ENCODE measurements at places on chromosomes 1 and 21. TPM values are rescaled to one million over a fixed set of nuclear protein-coding genes. Genes with fewer than 3 reads are reported as not detected.

GRCh38 chr1:178457651-178458050, 39.1 kb downstream of the CLEC20A start:
- H3K4me3 ChIP-seq: no peak overlapping the region
- H3K27ac ChIP-seq: no peak overlapping the region
- H3K36me3 ChIP-seq: no peaks in the 10 kb centered on the region
- H3K27me3 ChIP-seq: no peaks in the 10 kb centered on the region

- no peaks in the 10 kb centered on the region for H3K36me3 ChIP-seq
- H3K4me3 ChIP-seq: peak overlapping the region; percentile 75
- H3K27ac ChIP-seq: peak overlapping the region; percentile 75
- DNase-seq: peak; percentile 76
- H3K4me1 ChIP-seq: peaks cover 11% of the 10 kb centered on the region
- no peaks in the 10 kb centered on the region for H3K27me3 ChIP-seq
These were observed 17.9 kb downstream of the MTX1 start for GRCh38 chr1:155226188-155226909.

DNA sequence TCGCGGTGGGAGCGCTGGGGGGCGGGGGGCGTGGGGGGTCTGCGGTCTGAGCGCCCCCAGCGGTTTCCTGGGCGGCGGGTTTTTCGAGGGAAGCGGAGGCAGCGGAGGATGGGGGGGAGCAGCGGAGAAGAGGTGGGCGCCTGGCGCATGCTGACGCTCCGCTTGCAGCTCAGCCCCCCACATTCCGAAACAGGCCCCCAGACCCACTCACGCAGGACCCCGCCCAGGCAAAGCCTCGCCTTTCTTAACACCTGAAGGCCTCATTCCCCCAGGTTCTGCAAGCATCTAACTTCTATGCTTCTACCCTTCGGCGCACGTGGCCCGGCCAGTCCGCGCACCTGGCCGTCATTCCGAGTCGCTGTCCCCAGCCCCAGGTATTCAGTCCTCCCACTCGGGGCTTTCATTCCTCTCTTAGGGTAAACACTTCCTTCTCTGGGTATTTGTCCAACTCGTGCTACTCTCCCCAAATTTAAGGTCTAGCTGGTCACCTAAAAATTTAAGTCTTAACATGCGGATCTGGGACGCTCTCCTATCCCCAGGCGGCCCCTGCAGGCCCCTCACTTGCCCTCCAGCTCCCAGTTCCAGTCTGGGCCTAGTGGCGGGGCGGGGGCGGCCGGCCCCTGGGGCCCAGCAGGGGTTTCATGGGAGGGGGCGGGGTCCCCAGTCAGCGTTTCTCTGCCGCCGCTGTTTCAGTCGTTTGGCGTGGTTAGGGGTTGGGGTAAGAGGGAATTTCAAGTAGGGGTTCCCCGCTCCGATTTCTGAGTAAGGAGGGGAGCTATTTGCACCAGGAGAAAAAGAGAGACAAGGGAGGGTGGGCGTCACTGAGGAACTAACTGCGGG, 2.8 kb upstream of the ZBTB7B start:
- peaks cover 19% of the 10 kb centered on the region for H3K4me1 ChIP-seq
- H3K36me3 ChIP-seq: no peaks in the 10 kb centered on the region
- no peak for DNase-seq
- peak overlapping the region; percentile 68 for H3K4me3 ChIP-seq

DNA sequence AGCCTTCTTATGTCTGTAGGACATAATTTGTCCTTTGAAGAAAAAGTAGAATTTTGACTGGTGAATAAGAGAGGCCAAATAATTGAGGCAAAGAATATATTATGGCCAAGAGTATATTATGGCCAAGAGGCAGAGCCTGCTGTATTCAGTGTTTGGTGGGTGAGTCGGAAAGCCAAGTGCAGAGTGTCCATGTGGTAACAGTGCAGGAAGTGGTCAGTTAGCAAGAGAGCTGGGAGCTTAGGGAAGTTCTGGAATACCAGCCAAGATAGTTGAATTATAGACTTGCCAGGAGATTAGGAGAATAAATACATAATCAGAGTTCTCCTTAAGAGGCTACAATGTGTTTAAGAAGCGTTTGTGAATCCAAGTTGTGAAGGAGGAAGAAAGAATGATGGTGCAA, 131.5 kb upstream of the LMO4 start:
- H3K4me1 ChIP-seq: no peaks in the 10 kb centered on the region
- H3K27me3 ChIP-seq: peaks cover 7% of the 10 kb centered on the region
- H3K36me3 ChIP-seq: no peaks in the 10 kb centered on the region
- no peak overlapping the region for H3K27ac ChIP-seq
- no peak overlapping the region for H3K4me3 ChIP-seq

GRCh38 chr1:240117930-240118329, 26.2 kb downstream of the FMN2 start:
- H3K27ac ChIP-seq: no peak overlapping the region
- no peak overlapping the region for H3K4me3 ChIP-seq
- no peak for DNase-seq
- no peaks in the 10 kb centered on the region for H3K27me3 ChIP-seq
- H3K36me3 ChIP-seq: no peaks in the 10 kb centered on the region
- H3K4me1 ChIP-seq: no peaks in the 10 kb centered on the region

DNA sequence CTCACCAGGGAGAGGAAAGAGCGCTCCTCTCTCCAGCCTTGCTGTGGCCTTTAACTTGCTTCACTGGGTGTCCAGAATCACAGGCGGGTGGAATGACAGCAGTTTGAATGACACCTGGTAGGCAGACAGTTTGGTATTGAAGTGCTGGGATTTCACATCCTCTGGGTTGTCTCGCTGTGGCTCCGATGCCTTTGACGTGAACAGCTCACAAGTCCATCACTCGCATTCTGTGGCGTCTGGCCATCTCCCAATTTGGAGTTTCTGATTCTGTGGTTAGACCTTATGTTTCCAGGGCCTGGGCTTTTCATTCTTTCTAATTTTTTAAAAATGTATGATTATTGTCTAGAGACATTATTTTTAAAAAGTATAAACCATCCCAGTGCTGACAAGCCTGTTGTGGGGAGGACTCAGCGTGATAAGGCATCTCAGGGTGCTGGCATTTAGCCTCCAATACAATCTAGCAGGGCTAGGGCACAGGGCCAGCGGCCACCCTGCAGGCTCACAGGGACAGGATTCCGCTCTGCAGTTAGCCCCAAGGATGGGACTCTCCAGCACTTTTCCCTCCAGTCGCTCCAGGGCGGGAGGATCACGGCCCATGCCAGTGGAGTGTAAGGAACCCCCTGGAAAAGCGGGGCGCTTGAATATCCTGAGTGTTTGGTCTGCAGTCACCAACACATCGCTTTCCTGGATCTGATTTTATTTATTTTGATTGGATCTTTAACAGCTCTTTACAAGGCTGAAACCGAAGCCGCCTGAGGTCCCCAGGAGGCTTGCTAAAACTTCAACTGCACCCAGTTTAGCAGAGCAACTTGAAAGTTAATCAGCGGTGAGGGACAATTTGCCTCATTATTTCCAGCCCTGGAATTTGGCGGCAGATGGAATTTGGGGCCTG, 178.3 kb downstream of the TRABD2B start:
- no peak for DNase-seq
- no peaks in the 10 kb centered on the region for H3K4me1 ChIP-seq
- H3K4me3 ChIP-seq: no peak overlapping the region
- H3K27me3 ChIP-seq: no peaks in the 10 kb centered on the region
- no peak overlapping the region for H3K27ac ChIP-seq

Gene PADI1
- not detected for total RNA-seq

Gene AMY1A
- total RNA-seq: not detected

DNA sequence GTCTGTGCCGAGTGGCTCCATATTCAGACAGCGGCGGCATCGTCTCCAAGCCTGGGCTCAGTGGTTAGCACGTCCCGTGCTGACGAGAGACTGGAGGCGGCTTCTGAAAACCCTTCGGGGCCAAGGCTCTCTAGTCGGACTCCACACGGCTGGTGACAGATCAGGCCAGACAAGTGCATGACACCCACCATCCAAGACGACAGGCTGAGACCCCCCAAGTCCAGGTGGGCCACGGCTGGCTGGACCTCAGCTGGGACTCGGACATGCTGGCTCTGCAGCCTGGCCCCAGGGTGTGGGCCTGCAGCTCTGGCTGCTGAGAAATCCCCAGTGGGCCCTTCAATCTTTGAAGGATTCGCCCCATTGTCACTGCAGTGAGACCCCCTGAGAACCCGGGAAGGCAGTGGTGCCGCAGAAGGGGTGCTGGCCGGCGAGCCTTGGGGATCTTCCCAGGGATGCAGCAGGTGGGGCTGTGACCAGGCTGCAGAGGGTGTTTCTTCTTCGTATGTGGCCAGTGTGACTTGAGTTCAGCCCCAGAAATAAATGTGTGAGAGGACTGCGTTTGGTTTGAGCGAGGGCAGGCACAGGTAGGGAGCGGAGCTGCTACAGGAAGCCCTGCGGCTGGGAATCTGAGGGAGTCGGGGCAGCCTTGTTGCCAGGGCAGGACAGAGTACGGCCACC, 15.9 kb upstream of the SLC19A1 start:
- peaks cover 5% of the 10 kb centered on the region for H3K4me1 ChIP-seq
- no peak overlapping the region for H3K4me3 ChIP-seq
- no peak overlapping the region for H3K27ac ChIP-seq
- no peaks in the 10 kb centered on the region for H3K27me3 ChIP-seq

Gene SYPL2
- total RNA-seq: not detected

DNA sequence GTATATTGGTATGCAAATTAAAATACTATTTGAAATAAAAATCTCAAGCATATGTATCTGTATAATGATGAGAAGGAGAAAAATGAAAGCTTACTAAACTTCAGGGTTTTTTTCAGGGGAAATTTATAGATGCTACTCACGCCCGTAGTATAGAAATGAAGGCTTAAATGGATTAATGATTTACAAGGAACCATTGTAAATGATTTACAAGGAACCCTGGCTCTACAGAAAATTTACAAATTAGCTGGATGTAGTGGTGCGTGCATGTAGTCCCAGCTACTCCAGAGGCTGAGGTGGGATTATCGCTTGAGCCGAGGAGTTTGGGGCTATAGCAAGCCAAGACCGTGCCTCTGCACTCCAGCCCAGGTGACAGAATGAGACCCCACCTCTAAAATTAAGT, 150.5 kb downstream of the PCBP3 start:
- no peak overlapping the region for H3K4me3 ChIP-seq
- H3K36me3 ChIP-seq: no peaks in the 10 kb centered on the region
- no peaks in the 10 kb centered on the region for H3K4me1 ChIP-seq
- H3K27me3 ChIP-seq: no peaks in the 10 kb centered on the region

DNA sequence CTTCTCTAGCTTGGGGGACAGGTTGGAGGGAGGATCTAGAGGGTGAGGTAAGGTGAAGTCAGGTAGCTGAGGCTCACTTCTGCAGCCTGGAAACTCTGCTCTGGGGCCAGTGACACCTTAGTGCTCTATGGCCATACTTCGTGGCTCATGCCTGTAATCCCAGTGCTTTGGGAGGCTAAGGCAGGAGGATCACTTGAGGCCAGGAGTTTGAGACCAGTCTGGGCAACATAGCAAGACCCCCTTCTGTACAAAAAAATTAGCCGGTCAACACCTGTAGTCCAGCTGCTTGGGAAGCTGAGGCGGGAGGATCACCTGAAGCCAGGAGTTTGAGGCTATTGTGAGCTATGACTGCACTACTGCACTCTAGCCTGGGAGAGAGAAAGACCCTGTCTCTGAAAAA, 5.8 kb downstream of the LMNA start:
- H3K4me1 ChIP-seq: peaks cover 20% of the 10 kb centered on the region
- peaks cover 2% of the 10 kb centered on the region for H3K27me3 ChIP-seq
- H3K36me3 ChIP-seq: no peaks in the 10 kb centered on the region
- no peak overlapping the region for H3K4me3 ChIP-seq

DNA sequence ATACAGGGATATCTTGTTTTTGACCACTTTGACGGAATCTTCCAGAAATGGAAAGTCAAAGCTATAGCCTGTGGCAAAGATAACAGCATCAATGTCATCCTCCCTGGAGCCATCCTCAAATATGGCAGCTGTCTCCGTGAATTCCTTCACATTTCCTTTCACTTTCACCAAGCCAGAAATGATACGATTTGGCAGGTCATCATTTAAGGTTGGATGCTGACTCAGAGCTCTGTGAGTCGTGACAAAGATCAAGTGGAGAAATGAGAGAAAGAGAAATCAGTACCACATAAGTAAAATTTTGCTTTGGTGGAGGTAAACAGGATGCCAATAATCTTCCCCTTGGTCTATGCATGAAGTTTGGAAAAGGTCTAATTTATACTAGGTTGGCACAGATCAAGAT, 23.9 kb downstream of the FMO5 start:
- no peaks in the 10 kb centered on the region for H3K36me3 ChIP-seq
- H3K27me3 ChIP-seq: no peaks in the 10 kb centered on the region
- no peak overlapping the region for H3K4me3 ChIP-seq
- no peak for DNase-seq

Gene OR2L8
- not detected for total RNA-seq

Gene UBQLN4
- 37.6 TPM for total RNA-seq

Gene LAMC1
- 1.3 TPM for total RNA-seq

Gene MYOG
- total RNA-seq: not detected

GRCh38 chr1:115547696-115548095, 94.1 kb upstream of the VANGL1 start:
- H3K36me3 ChIP-seq: no peaks in the 10 kb centered on the region
- no peak overlapping the region for H3K27ac ChIP-seq
- no peak overlapping the region for H3K4me3 ChIP-seq
- H3K4me1 ChIP-seq: no peaks in the 10 kb centered on the region
- H3K27me3 ChIP-seq: no peaks in the 10 kb centered on the region

DNA sequence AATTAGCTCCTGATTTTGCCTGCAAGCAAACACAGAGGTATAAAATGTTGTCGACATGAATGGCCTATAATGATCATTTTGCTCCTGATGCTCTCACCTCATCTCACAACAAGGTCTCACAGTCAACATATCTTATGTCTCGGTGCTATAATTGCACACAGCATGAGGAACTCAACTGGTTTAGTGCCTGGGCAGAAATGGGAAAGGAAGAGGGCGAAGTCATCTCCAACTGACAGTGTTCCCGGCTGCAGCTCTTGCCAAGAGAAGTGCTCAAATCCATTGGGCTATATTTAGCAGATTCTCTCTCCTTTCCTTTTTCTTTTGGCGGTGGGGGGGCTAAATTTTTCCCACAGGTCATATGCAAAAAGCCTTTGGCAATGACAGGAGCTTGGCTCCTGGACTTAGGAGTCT, 53.0 kb downstream of the SLC45A1 start:
- H3K4me1 ChIP-seq: peaks cover 3% of the 10 kb centered on the region
- no peak overlapping the region for H3K27ac ChIP-seq
- no peak for DNase-seq

GRCh38 chr1:86515597-86515996, 31.3 kb upstream of the CLCA4 start:
- no peak overlapping the region for H3K27ac ChIP-seq
- no peak for DNase-seq
- H3K27me3 ChIP-seq: no peaks in the 10 kb centered on the region
- H3K4me3 ChIP-seq: no peak overlapping the region

DNA sequence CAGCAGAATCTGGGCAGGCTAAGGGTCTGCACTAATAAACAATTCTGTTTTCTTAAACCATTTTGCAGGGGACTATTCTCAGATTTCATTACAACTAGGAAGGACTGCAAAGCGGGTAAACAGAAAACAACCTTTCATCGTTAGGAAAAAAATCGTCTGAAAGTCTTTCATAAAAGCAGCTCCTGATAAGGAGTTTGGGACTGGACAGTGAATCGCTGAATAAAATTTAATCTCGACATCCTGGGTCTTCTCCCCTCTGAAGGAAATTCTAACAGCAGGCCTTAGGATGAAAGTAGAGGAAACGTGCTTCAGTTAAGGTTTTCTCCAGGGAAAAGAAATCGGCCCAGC, 471 bp upstream of the MTF2 start:
- H3K36me3 ChIP-seq: no peaks in the 10 kb centered on the region
- H3K27ac ChIP-seq: peak overlapping the region; percentile 93
- peaks cover 10% of the 10 kb centered on the region for H3K4me1 ChIP-seq
- DNase-seq: no peak

Gene DCST1
- 0.42 TPM for total RNA-seq

Gene HFM1
- not detected for total RNA-seq

GRCh38 chr1:91080650-91081049, 58.8 kb upstream of the ZNF644 start:
- H3K4me1 ChIP-seq: no peaks in the 10 kb centered on the region
- H3K27me3 ChIP-seq: no peaks in the 10 kb centered on the region
- DNase-seq: no peak
- H3K27ac ChIP-seq: no peak overlapping the region

Data from naive thymus-derived CD4-positive, alpha-beta T cell (primary cell).